ENCODE measurements at places on chromosomes 3 and 15.
A peak's percentile ranks its signal among the peaks of the same experiment; 100 is the strongest.

GRCh38 chr3:125121246-125122010 is 65.6 kb upstream of the HEG1 start:
- no peak for DNase-seq

GRCh38 chr15:59736181-59736580 is 47.1 kb upstream of the BNIP2 start:
- peak; percentile 20 for DNase-seq

DNA sequence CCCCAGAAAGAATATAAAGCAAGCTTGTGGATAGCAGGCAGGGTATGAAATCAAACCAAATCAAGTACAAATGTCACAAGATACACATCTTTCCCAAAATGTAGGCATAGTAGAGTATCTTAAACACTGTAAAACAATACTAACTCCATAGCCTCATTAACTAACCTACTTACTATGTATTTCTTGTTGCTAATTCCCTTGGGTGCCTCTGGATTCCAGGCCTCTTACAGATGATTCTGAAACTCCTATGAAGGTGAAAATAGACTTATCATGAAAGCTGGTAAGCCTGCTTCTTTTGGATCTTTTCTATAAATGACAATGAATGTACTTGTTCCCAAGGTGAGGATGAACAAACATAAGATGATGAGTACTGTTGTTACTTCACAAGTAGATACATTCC is 93.8 kb downstream of the FRMD5 start:
- DNase-seq: no peak

DNA sequence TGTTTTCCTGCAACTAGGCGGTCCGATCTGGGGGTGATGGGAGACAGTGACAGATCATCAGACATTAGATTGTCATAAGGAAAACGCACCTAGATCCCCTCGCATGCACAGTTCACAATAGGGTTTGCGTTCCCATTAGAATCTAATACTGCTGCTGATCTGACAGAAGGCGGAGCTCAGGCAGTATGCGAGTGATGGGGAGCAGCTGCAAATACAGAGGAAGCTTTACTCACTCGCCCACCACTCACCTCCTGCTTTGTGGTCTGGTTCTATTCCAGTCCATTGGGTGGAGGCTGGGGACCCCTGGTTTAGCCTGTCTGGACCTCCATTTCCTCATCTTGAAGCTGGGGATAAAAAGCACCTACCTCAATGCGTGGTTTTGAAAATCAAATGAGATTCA is 437.5 kb upstream of the PROK2 start:
- no peak for DNase-seq

- no peak for DNase-seq
These were observed 8.0 kb upstream of the PXK start for GRCh38 chr3:58324391-58325390.
